ENCODE measurements at places on chromosomes 1 and 21.

DNA sequence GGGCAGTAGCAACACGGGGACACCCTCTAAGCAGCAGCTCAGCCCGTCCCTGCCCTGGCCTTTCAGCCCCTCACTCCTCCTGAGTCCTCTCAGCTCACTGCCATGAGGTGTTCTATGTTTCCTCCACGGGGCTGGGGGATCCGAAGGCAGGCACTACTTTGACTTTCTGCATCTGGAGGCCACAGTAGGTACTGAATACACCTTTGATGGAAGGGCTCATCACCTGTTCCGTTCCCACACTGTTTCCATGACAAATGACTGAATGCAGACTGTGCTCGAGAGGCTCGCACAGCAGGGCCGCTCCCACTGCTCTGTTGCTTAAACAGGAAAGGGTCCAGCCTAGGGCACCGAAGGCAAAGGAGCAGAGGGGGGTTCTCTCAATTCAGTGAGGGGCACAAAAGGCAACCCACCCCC, 77.6 kb upstream of the DNAH14 start:
- no peak for DNase-seq

DNA sequence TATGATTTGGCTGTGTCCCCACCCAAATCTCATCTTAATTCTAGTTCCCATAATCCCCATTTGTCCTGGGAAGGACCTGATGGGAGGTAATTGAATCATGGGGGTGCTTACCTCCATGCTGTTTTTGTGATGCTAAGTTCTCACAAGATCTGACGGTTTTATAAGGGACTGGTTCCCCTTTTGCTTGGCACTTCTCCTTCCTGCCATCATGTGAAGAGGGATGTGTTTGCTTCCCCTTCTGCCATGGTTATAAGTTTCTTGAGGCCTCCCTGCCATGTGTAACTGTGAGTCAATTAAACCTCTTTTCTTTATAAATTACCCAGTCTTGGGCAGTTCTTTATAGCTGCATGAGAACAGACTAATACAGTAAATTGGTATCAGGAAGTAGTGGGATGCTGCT, 114.1 kb downstream of the ZNF648 start:
- no peak for DNase-seq

DNA sequence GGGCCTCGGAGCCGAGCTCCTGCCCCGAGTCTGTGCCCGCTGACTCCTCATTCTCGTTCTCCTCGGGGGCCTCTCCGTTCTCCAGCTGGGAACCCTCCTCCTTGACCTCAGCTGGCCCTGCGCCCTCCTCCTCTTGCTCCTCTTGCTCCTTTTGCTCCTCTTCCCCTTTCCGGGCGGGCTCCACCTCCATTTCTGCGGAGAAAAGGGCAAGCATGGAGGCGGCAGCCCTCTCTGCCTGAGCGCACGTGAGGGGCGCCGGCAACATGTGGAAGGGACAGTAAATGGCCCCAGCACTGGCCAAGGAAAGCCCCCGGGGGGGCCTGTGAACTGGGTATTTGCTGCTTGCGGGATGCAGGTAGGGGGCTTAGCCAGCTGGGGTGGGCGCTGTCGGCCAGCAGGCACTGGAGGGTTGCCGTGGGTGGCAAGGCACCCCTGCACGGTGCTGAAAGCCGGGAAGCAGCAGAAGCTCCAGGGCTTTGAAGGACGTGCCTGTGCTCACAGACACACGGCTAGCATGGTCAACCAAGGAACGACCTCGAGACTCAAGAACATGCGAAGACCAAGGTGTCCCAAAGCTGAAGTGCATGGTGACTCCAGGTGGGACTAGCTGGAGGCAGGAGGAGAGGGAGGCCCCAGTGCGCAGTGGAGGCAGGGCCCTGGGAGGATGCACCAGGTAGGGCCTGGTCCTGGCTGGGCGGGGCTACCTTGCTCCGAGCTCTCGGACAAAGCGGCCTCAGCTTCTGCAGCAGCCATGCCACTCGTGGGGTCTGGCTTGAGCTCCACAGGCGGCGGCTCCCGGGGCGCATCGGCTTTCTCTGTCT, 30.7 kb downstream of the ZBTB17 start:
- no peak for DNase-seq

DNA sequence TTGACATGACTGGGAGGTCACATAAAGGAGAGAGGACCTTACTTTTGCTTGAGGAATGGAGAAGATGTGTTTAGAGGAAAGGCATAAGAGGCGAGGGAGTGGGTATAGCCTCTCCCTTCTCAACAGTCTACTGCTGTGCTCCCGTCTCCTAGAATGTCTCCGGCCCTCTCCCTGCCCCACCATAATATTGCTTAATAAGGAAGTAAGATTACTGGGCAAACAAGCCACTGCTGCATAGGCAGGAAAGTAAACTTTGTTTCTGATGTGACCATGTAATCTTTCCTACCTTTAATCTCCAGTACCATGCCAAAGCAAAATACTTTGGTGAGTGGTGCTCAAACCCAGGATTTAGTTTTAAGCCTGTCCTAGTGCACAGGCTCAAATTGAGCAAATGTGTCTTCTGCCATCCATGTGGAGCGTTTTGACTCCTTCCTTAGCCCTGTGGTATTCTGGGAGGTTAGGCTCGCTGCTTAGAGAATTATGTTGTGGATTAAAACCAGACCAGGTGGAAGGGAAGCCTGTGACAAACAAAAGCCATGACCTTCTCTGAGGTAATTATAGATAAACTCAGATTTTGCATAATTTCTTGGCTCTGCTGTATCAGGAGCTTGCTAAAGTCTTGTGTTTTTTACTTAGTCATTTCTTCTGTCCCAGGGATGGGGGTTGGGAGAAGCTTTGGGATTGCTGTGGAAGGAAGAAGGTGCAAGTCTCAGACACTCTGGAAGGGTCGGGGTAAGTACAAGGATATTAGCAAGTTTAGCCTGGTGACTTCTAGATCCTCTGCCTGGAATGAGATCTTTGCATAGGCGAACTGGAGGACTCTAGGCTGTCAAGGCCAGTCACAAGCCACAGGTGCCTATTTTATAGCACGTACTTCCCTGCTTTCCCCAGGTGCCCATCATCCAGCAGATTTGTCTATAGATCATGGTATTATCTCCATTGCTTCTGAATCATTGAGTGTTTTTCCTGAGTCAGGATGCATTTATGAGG, 34.5 kb upstream of the DIPK1A start:
- DNase-seq: no peak

DNA sequence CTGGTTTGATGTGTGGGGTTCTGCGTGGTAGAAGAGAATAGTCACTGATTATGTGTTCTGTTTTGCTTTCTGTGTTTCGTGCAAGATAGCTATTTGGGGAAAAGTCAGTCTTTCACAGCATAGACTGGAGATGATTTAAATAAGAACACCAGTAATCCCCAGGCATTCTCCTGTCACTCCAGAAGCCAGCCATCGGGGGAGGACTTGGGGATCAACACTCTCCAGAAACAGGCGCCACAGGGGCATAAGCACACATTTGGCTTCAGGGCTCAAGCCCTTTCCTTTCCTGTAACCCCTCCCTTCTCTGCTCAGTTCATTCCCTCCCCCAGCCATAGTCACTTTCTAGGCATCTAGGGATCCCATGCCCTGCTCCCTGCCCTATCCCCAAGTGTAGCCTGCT, 97.3 kb upstream of the BEND5 start:
- no peak for DNase-seq

DNA sequence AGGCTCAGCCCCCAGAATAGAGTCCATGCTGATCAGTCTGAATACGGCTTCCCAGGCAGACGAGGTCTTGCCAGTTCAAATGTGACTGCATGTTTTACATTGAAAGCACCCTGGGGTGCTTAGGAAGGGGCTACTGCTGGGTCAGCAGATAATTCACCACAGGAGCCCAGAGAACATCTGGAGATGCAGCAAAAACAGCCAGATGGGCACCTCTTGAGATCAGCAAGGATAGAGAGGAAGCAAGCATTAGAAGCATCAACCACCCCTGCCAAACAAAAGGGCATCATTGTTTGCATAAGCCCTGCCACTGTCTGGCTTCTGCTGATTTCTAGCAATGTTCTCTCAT, 403.1 kb downstream of the RRAGC start:
- DNase-seq: no peak

DNA sequence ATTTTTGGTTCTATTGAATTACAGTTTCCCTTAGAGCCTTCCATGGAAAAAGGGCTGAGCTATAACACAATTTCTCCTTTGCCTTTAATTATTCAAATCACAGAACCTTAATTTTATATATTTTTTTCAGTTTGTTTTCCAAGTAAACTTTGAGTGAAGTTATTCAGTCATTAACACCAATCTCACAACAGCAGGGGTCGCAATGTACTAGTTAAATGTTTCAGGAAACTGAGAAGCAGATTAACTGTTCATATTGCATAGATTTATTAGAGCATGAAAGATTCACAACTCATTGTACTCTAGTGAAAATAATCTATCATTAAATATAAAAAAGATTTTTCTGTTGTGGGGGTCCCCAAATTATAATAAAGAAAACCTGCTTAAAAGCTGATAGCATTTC, 64.1 kb downstream of the KIFAP3 start:
- DNase-seq: no peak
